ENCODE measurements at places on chromosomes 2 and 18.

GRCh38 chr2:6846967-6847681, 18.6 kb downstream of the CMPK2 start:
- peak; percentile 99 for DNase-seq

DNA sequence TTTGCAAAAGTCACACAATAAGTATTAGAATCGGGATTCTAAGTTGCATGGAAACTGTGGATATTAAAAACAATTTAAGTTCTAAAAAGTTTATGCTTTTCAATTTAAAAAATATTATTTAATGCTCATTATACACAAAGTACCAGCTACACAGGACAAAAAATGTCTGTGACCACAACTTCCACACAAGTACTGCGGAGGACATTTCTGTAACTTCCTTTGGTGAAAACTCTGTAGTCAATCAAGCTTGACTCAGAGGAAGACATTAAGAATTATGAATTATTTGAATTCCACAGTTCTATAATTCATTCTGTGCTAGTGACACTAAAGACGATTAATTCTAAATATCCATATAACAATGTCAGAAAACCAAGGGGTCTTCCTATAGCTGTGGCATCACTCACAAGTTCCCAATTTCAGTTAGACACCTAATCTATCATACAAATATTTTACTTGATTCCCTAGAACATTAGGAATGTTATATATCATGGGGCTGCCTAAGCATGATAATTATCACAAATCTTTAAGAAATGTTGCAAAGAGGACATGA, 120.5 kb downstream of the AFF3 start:
- DNase-seq = no peak

GRCh38 chr2:88199912-88200682, 30.0 kb downstream of the THNSL2 start:
- no peak for DNase-seq

GRCh38 chr2:50066873-50067272, 912.6 kb upstream of the FSHR start:
- no peak for DNase-seq

DNA sequence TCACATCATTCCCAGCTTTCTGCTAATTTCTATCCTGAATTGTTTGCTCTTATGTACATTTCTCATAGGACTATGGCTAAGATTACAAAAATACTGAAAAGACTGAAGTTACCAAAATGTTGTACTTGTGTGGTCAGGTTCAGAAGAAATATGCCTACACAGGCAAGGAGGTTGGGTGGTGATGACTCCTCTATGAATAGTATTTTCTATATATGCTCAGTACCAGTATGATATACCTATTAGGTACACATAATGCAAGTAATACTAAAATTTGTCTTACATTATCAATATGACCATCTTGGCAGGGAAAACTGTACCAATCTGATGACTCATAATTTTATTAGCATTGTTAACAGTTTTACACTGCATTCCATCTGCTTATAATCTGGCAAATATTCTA, 12.2 kb upstream of the ORC2 start:
- no peak for DNase-seq

DNA sequence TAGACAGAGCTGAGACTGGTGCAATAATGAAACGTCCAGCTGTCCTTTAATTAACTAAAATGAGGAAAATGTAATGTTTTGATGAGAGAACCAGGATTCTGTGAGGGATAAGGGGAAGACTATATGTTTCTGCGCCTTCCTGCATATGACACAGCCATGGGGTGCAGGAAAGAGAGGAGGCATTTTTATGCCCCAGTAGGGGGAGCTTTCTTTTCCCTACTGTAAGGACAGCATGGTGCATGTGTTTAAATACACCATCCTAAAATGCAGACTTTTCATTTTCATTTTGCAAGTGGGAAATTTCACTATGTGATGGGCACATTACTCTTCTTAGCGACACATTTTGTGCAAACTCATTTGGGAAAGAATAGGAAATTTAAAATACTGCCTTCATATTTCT, 446.1 kb downstream of the ARHGAP15 start:
- DNase-seq = peak; percentile 23

GRCh38 chr2:233227346-233227978, 24.0 kb upstream of the ATG16L1 start:
- DNase-seq = no peak

DNA sequence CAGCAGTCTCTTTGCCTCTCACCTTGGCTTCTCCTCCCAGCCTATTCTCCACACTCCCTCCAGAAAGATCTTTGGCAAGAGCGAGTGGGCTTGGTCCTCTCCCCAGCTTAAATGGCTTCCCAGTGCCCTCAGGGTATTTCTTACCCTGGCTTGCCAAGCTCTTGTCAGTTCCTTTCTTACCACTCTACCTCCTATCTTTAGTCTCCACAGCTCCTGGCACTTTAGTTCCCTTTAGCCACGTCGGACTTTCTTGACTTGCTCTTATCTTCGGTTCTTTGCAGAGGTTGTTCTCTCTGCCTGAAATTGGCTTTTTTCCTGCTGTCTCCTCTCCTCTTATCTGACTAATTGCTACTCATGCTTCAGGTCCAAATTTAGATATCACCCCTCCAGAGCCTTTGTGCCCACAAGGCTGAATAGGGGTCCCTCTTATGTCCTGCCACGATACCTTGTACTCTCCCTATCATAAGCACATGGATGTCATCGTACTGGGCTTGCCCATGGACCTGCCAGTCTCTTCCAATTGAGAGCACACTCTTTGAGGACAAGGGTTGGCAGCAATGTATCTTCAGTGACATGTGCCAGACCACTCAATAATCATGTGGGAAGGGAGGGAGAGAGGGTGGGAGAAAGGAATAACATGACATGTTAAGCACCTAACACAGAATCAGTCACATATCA, 131.7 kb upstream of the CTAGE1 start:
- DNase-seq = no peak

- DNase-seq = no peak
Observed at GRCh38 chr2:172242471-172242870, 139.8 kb upstream of the DLX2 start.

- no peak for DNase-seq
Observed at GRCh38 chr18:79400591-79401381, 5.1 kb downstream of the NFATC1 start.

DNA sequence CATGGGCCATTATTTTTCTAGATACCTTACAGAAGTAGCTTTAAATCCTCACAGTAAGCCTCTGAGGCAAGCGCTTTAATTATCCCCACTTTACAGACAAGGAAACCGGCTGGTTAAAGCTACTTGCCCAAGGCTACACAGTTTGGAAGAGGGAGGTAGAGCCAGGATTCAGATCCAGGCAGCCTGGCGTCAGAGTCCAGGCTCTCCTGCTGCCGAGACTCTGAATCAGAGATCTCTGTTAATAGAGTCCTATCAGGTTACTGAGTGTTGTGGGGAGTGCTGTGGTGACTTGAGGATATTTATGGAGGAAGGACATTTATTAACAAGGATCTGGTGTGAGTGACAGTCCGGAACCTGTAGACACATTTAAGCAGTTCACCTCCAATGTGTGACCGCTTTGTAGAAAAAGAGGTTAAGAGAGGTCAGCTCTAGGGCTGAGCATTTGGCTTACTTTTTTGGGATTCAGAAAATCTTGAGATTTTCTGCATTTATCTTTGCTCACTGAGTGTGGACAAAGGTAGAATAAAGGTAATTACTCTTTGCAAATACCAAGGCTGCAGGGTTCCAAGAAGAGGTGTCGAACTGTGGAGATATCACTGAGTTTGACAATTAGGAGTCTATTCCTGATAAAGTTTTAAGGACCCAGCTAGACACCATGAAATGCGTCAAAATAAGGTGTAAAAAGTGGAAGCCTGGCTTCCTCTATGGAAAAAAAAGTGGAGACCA, 1.6 kb upstream of the CEP192 start:
- DNase-seq = no peak

- DNase-seq = no peak
Observed at GRCh38 chr2:197626965-197627625, 48.3 kb downstream of the RFTN2 start.
